Activated CD4-positive, alpha-beta T cell treated with anti-CD3 and anti-CD28 coated beads, Interleukin-2, amount 50 U/mL, for 4 hours (primary cell): ENCODE measurements at places on chromosomes 2 and 18.

DNA sequence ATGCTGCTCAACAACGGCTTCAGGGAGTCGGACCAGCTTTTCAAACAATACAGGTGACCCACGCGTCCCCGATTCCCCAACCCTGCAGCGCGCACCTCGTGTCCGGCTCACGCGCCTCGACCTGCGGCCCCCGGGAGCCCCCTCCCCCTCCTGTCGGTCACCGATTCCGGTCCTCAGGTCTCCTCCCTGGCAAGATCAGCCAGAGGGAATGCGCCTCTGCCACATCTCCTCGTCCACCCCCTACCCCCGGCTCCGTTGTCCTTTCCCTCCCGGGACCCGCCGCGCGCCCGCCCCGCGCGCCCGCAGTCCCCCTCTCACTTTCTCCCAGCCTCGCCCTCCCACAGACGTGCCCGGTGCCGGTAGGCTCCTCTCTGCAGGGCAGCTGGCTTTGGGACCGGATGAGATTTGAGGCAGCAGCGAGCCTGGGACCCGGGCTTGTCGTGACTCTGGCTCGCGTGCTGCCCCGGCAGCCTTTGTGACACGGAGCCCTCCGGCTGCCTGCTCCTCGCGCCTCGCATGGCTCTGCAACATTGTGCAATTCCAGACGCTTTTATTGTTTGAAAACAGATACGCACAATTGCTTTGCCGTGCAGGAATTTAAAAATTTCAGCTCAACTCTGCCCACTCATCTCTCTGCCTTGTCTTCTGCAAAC is 558 bp downstream of the TTC39C start:
- DNase-seq = peak; percentile 42

DNA sequence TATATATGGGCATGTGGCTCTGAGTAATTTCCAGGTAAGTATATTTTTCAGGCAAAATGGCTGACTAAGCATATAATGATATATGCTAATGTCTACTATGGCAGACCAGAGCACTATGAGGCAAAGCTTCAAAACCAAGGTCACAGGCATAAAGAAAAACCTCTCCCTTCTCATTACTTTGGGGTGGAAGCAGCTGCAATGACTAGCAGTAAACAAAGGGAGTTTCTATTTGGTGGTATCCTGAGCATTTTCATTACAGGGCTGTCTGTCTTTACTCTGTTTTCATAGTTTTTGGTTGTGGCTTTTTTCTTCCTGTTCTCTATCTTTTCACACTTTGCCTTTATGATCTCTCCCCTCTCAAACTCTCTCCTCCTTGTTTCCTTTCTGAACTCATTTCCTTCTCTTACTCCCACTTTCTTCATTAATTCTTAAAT is 15.6 kb downstream of the PDE6D start:
- no peak for DNase-seq

GRCh38 chr2:241194811-241195210 is 6.3 kb downstream of the ANO7 start:
- DNase-seq = no peak

- peak; percentile 3 for DNase-seq
Measured at GRCh38 chr18:5159080-5159479, 38.0 kb downstream of the AKAIN1 start.

DNA sequence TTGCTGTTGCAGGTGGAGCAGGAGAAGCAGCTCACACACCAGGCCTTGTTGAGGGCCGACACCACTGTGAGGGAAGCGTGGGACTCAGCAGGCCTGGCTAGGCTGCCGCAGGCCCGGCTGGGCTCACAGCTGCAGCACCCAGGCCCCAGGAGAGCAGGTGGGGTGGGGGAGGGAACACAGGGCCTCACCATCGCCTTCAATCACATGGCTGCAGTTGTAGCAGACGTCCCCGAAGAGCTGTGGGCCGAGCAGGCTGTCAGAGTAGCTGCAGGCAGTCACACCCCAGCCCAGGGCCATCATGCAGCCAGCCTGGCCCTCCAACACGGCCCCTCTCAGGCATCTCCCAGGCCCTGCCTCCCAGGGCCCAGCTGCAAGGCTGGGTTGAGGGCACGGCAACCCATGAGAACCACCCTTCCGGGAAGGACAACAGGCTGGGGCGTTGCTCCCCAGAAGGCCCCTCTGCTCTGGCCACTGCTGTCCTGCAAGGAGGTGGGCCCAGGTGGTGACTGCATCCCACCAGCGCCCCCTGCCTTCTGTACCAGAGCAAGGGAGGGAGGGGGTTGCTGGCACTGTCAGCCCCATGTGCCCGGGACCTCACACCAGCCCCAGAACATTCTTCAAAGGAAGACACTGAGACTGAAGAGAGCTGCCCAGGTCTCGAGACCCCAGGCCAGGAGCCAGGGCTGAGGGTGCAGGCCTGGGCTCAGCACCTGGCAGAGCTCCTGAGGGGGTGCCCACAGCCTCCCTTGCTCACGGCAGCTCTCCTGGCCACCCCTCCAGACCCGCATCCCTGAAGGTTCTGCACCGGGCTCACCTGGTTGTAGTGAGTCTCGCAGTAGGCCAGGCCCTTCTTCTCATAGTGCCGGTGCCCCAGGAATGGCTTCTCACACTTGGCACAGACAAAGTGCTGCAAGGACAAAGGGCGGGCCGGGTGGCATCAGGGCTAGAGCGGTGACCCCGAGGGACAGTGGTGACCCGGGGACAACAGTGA is 5.6 kb upstream of the GPR17 start:
- DNase-seq = no peak

DNA sequence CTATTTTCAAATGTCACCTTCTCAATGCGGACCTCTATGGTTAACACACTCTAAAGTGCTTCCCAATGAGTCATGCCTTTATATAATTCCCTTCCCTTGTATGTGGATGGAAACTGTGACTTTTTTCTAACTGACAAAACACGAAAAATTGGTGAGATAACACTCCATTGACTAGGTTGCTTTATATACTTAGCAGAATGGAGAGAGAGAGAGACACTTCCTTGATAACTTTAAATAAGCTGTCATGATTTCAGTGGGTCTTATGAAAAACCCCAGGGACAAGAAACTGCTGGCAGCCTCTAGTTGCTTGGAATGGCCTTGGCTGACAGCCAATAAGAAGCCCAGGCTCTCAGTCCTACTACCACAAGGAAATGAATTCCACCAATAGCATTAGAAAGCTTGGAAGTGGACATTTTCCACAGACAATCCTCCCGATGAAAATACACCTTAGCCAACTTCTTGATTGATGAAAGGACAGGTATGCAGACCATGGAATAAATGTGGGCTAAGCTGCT is 322.2 kb downstream of the ZNF804A start:
- DNase-seq = no peak
